CD4-positive, alpha-beta T cell treated with Interferon alpha-2 for 1 hour (primary cell): ENCODE measurements at places on chromosomes 3 and 15.

- DNase-seq, result no peak
Measured at GRCh38 chr3:53671192-53671960, 174.8 kb downstream of the CHDH start.

- DNase-seq, result no peak
Measured at GRCh38 chr15:92524161-92524560, 130.5 kb downstream of the ST8SIA2 start.

GRCh38 chr3:66386011-66386924 is 114.6 kb downstream of the LRIG1 start:
- DNase-seq, result no peak

GRCh38 chr3:182242489-182242942 is 530.8 kb downstream of the SOX2 start:
- no peak for DNase-seq

DNA sequence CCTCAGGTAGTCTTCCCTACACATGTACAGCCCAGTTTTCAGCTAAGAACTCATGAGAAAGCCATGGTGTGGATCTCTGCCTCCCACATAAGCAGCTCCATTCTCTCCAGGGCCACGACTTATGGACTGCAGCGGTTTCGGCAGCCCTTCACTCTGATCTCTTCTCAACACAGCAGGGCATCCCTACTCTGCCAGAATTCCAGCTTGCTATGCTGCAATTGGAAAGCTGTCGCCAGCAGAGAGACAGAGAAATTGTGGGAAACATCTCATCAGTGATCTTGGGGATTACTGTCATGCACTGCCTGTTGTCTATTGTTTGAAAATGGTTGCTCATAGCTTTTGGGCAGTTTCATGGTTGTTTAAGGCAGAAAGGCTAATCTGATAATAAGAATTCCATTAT is 11.9 kb upstream of the BLM start:
- DNase-seq, result no peak

- no peak for DNase-seq
Measured at GRCh38 chr15:72796210-72796514, 12.6 kb upstream of the ADPGK start.

GRCh38 chr3:195451373-195452015 is 8.7 kb upstream of the ACAP2 start:
- DNase-seq, result no peak

DNA sequence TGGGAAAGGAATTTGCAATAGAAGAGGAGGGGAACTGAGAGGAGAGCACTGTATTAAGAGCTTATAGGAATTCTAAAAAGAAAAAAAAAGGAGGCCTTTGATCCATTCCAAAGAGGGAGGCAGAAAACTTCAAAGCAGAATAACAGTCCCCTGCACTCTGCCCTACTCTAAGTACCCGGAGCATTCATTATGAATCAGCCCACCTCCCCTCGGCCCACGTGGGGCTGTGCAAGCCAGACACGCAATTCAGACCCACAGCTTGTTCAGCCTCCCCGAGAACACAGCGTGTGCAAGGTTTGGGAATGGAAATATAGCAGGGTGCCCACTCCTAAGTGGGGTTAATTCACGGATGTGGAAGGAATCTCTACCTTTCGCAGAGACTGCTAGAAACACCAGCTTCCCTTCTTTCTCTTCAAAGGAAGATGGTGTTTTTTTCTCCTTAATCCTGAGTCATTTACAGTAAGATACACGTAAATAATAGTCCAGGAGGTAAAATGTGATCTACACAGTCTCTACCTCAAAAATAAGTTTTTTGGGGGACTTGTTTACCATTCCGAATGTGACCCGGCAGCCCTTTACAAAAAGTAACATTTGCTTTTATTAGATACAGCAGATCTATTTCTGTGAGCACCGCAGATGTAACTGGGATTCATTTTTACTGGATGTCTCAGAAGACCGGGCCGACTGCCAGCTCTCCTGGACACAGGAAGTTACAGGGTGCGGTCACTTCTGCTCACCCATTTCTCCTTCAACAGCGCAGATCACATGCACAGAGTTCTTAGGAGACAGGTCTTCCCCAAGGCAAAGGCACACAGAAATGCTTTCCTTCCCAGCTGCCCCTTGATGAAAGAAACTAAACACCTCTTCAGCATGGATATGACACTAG is 768.5 kb upstream of the CFAP20DC start:
- no peak for DNase-seq

DNA sequence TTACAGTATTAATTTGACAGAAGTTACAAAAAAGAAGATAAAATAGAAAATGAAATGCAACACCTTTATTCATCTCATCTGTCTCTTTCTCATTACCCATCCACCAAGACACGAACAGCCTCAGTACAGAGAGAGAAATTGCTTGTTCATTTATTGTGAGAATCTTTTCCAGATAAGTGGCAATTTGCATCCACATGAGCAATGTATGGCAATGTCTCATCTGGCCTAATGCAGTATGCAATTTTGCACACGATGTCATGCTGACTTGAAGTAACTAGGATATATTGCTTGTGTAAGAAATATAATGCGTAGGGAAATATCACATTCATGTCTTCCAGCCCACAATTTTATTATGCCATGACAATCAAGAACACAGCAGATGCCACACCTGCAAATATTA is 866.9 kb downstream of the ROBO1 start:
- no peak for DNase-seq

DNA sequence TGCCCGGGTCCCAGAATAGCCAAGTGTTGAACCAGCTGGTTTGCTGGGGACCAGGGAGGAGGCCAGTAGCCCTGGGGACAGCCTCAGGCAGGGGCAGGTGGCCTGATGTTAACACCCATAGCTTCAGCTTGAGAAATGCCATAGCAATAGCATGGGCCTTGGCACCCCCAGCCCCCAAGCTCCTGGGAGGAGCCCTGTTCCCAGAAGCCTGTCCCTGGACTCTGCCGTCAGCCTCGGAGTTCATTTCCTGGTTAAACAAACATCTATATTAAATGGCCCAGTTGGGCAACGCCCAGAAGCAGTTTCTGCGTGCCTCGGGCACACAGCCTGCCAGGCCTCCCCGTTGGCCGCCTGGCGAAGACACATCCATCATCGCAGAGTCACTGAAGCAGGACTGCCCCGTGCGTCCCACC is 58.2 kb downstream of the FGD5 start:
- DNase-seq, result no peak

DNA sequence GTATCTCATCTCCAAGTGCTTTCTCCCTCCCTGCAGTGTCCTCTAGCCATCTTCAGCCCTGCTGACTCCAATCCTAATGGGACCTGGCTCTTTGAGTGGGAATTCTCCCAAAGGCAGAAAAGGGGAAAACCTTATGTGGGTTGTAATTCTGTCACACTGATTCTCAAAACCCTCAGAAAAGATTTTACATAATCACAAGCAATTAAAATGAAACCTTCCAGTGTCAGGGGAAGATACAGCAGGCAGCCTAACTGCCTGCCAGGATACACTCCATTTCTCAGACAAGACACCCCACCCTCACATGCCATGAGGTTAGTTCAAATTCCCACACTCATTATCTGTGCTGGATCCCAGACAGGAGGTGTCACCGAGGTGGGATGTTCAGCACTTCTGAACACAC is 121.4 kb downstream of the RFTN1 start:
- no peak for DNase-seq

GRCh38 chr3:152574461-152575079 is 260.4 kb upstream of the P2RY1 start:
- peak; percentile 21 for DNase-seq

GRCh38 chr3:117052395-117052794 is 342.8 kb downstream of the TUSC7 start:
- DNase-seq, result no peak

- no peak for DNase-seq
Measured at GRCh38 chr15:95127356-95127755, 896.0 kb downstream of the MCTP2 start.

DNA sequence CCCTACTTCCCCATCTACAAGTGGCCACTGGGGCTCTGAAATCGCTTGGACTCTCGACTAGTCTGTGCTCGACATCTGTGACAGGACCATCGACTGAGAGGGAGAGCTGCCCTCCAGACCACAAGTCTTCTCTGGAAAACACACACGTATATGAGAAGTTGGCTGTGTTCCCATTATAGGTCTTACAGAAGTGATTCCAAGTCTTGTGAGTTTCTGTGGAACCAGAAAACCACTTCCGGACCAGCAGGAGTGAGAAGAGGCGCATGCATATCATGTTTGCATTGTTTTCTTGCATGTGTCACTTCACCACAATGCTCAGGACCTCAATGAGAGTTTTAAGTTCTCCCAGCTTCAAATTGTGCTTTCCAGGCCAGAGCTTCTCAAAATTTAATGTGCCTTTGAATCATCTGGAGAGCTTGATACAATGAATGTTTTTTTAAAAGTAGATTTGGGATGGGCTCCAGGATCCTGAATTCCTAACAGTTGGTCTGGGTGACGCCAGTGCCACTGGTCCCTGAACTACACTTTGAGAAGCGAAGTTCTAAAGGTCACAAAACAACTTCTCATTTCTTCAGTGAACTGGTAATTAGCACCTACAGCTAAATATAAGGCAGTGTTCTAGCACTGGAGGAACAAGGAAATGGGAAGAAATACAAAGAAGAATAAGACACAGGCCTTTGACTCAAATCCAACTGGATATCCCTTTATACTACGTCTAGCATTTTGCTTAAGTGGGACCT is 15.7 kb downstream of the LIPC start:
- no peak for DNase-seq

- DNase-seq, result no peak
Measured at GRCh38 chr3:116148881-116149851, 296.1 kb downstream of the LSAMP start.

GRCh38 chr15:32828507-32829186 is 110.8 kb downstream of the GREM1 start:
- DNase-seq, result no peak

- no peak for DNase-seq
Measured at GRCh38 chr3:126291061-126291460, 66.1 kb downstream of the KLF15 start.

GRCh38 chr15:95131131-95131556 is 899.8 kb downstream of the MCTP2 start:
- DNase-seq, result no peak
